Stimulated activated CD8-positive, alpha-beta memory T cell treated with anti-CD3 and anti-CD28 coated beads, Interleukin-4, amount 100 ng/mL, for 1 hour (primary cell): ENCODE measurements at places on chromosomes 6 and 20.

GRCh38 chr6:25010902-25011625 is 75.3 kb upstream of the RIPOR2 start:
- no peak for DNase-seq

GRCh38 chr6:78607189-78607588 is 260.2 kb upstream of the IRAK1BP1 start:
- no peak for DNase-seq

GRCh38 chr6:79335133-79335674 is 100.7 kb upstream of the HMGN3 start:
- no peak for DNase-seq

- no peak for DNase-seq
Measured at GRCh38 chr6:63634630-63635029, 972 bp upstream of the PHF3 start.

DNA sequence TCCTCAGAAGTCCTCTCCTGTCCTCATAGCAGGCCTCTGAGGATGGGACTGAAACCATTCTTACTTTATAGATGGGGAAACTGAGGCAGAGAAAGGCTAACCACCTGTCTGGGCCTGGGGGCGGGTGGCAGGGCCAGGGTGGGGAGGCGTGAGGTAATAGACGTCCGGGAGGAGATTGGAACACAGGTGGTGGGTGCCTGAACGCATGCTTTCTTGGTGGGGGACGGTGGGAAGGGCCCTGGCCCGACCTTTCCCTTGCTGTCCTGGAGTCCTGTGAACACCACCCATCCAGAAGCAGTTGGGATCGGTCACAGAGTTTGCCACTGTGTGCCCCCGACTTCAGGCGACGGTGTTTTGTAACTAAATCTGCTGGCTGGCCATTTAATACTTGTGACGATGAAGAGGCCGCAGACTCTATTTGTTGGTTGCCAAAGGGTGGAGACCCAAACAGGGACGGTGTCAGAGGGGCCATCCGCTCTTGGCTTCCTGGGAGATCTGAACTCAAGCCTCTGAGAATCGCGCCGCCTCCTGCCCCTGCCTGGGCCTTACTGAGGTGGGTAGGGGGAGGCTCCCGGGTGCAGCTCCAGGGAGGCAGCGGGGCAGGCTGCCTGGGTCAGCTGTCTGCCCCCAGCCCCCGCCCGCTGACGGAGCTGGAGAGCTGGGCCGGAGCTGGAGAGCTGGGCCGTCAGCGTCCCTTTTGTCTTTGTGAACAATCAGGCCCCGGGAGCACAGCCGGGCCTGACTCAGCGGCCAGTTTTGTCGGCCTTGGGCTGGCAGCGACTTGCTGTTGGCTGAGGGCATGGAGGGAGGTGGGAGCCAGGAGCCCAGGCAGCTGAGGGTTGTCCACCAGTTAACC is 4.1 kb downstream of the RBM38 start:
- no peak for DNase-seq

DNA sequence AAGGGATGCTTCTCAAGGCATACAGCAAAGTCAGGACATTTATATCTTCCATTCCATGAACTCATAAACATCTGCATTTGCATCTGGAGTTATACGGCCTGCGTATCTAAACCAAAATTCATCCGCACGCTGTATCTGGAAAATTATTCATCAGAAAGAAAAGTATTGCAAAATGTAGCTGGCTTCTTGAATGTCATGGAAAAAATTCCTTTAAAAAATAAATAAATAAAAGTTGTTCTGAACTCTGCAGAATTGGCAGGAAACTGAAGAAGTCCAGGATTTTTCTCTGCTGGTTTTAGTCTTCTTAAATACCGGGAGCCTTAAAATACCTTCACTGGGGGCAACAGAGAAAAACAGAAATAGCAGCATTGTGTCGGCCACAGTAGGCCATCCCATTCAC is 23.7 kb upstream of the FOXF2 start:
- no peak for DNase-seq

- no peak for DNase-seq
Measured at GRCh38 chr6:169997187-169997929, 245.9 kb downstream of the ERMARD start.

GRCh38 chr20:33097001-33097400 is 17.6 kb downstream of the BPIFB4 start:
- DNase-seq: no peak

GRCh38 chr6:22078802-22079545 is 217.9 kb downstream of the PRL start:
- DNase-seq: no peak

DNA sequence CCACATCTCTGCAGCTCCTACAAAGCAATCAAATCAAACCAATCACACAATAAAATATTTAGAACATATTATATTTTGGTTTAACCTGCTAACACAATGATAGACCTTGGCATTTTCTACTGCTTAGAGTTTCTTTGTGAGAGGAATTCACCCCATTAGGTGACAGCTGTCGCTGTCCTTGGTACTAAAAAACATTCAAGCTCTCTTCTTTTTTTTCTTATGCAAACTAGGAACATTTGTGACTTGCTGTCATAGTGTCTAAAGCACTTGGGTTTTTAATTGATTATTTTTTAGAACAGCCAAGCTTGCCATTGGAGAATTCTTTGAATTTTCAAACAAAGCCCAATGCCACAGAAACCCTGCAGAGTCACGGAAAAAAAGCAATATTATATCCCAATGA is 46.4 kb downstream of the CNR1 start:
- no peak for DNase-seq

DNA sequence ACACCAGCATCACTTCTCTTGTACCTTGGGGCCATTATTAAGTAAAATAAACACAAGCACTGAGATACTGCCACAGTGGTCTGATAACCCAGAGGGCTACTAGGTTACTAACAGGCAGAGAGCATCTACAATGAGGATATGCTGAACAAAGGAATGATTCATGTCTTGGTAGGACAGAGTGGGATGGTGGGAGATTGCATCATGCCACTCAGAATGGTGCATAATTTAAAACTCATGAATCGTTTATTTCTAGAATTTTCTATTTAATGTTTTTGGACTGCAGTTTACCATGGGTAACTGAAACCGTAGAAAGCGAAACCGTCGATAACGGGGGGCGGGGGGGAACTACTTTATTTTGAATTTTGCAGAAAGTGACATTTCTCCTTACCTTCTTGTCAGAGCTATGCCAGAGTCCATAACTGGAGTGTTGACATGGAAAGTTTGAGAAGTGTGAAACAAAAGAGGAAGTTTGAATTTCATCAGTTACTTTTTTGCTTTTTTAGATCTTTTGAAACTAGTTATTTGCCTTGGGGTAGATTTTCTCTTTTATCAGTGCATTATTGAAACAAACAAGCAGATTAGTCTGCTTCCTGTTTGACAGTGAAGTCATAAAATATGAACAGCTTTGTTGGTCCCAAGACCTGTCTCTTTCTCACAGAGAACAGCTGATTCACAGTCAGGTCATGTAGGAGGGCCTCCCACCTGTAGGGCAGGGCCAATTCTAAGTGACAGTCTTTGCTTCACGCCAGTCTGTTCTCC is 124.9 kb downstream of the KLHL32 start:
- no peak for DNase-seq

DNA sequence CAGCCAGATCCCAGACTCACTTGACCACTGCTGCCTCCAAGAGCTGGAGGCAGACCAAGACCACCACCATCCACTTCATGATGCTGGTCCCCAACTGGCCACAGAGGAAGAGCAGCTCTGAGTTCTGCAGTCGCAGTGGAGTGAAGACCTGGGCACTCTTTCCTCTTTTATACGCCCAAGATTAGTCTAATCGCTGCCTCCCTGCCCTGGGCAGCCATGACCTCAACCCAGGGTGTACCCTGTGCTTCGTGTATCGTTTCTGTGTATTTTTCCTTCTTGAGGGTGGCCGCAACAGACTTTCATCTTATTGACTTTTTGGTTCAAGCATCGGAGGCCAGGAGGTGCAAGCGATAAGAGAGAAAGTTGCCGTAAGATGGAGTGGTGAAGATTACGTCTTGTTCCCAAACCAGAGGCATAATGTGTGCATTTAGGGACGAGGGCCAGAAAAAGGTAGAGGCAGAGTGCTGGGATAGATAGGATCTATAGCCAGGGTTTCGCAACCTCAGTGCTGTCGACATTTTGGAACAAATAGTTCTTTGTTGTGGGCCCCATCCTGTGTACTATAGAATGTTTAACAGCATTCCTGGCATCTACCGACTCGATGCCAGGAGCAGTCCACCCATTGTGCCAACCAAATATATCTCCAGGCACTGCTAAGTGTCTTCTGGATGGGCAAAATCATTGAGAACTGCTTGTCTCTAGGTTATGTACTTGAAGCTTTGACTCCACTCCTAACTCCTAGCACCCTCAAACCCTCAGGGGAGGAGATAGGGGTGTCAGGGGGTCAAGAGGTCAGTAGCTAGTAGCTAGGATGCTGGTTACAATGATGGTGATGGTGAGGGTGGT is at the start of gene PGC:
PGC (minus strand) TSS at position 142 of the 846 bp plus-strand sequence; CDS start at position 79, 63 bp downstream.
- DNase-seq: no peak

- no peak for DNase-seq
Measured at GRCh38 chr6:133166766-133167165, 74.4 kb upstream of the EYA4 start.

GRCh38 chr6:45052325-45052724 is 275.8 kb upstream of the RUNX2 start:
- no peak for DNase-seq

- DNase-seq: no peak
Measured at GRCh38 chr6:44624226-44624625, 236.7 kb downstream of the CDC5L start.

- DNase-seq: no peak
Measured at GRCh38 chr6:11493974-11494373, 43.6 kb upstream of the TMEM170B start.

GRCh38 chr20:56636716-56637115 is 7.6 kb downstream of the TFAP2C start:
- no peak for DNase-seq

DNA sequence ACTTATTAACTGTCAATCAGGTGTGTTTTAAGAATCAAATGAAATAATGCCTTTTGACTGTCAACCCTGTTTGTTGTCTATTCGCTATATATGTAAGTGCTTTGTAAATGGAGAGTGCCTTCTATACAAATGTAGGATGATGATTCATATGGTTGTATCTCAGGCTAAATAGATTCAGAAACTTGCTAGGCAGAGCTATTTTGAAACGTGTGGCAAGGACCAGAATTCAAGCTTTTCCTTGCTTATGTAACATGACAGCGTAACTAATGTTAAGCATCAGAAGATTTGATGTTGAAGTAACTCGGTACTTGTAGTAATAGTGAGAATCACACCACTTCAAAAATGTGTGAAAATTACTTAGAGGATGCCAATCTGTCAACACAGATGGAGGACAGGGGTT is 3.4 kb downstream of the OGFRL1 start:
- DNase-seq: no peak

GRCh38 chr20:58024241-58024721 is 204.2 kb downstream of the ANKRD60 start:
- DNase-seq: no peak

DNA sequence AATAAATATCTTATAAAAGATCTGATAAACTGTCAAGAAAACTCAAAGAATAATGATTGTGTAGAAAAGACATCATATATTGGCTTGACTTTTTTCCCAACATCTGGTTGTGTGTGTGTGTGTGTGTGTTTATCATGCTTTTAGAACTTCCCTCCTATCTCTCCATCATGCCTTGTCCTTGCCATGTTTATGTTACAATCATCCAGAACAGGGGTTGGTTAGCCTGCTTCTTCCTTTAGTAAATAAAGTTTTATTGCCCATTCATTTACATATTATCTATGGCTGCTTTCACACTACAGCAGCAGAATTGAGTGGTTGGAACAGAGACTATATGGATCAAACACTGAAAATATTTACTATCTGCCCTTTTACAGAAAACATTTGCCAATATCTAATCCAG is 52.8 kb upstream of the RIPOR2 start:
- DNase-seq: no peak

DNA sequence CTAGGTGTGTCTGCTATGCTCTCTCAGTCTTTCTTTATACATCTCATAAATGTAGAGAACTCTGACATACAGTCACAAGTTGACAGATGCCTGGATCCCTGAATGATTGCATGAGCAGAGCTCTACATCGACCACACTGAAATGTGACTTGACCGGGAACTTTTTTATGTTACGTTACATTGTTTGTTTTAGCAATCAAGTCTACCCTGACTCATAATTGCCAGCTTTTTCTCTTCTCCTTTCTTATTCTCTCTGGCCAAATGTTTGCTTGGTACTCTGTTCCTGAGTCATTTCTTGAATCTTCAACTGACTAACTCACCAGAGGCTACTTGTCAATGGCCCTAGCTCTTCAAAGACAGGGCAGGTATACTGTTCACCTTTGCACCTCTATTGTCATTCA is 213.6 kb upstream of the DTNBP1 start:
- no peak for DNase-seq

DNA sequence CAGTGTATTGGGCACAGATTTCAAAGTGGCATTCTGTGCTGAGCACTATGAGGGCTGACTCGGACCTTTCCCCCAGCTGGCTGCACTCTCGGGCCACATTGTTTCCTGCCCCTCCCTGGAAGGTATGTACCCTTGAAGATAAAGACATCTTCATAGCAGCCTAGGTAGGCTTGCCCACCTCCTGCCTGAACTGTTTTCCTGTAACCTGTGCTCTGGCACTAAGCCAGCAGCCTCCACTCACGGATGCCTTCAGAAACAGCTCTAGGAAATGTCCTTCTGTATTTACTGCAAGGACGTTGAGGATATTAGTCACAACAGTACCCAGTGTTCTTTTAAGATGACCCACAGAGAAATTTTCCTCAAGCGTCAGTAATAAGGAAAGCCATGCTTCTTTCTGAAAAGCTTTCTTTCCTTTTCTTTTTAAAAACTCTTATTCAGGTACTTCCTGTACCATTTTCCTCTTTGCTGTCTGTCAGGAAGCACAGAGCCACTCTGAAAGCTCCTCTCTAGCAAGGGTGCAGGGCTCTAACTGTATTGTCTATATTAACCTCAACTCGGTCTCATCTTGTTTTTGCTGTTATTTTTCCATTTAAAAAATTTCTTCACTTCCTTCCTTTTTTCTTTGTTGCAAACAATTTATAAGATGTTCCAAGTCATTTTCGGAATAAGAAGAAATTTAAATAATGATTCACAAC is 43.5 kb downstream of the TTI1 start:
- no peak for DNase-seq

DNA sequence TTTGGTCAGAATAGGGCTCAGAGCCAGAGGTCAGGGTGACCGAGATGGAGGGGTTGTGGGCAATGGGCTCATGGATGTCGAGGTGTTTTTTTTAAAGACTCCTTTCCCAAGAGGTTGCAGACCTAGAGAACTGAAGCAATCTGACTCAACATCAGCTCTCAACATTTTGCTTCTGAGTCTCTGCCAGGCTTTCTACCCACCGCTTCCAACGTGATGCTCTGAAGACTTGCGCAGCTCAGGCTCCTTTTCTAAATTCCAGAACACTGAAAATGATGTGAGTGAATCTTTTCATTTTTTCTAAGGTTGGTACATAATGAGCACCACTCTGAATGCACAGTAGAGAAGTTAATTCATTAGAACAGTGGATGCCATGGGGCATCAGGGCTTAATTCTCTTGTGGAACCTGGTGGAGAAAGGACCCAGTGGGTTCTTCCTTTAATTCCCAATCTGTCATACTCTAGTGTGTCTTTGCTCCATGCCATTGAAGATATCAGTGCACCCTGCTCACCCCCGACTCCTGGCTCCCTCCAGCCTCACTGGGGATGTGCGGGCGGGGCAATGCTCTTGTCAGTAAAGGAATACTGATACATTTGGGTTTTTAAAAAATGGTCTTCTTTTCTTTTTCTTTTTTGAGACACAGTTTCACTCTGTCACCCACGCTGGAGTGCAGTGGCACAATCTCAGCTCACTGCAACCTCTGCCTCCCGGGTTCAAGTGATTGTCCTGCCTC is 17.0 kb upstream of the KIF13A start:
- DNase-seq: no peak

GRCh38 chr6:44462797-44463727 is 75.6 kb downstream of the CDC5L start:
- DNase-seq: no peak
